ENCODE measurements at places on chromosomes 12 and 14. TPM values are rescaled to one million over a fixed set of nuclear protein-coding genes. Genes with fewer than 3 reads are reported as not detected.
A peak's percentile ranks its signal among the peaks of the same experiment; 100 is the strongest.

Gene MYH7
- not detected for total RNA-seq

Gene CAPS2
- 2.0 TPM for total RNA-seq

Gene LBHD2
- total RNA-seq, result not detected

Gene HCAR2
- total RNA-seq, result not detected

Gene NEUROD4
- total RNA-seq, result not detected

Gene PTCSC3
- total RNA-seq, result not detected

Gene RNASE1
- total RNA-seq, result 75.5 TPM

Gene KERA
- total RNA-seq, result not detected

Gene PROX2
- total RNA-seq, result not detected

Gene RNU4-1
- not detected for total RNA-seq

Gene CISTR
- not detected for total RNA-seq

Gene SRRM4
- not detected for total RNA-seq

Gene PTPRQ
- not detected for total RNA-seq

Gene AEBP2
- 21.2 TPM for total RNA-seq

Gene WNT1
- not detected for total RNA-seq

Gene SLC6A12
- total RNA-seq, result not detected

Gene HOXC6
- not detected for total RNA-seq

DNA sequence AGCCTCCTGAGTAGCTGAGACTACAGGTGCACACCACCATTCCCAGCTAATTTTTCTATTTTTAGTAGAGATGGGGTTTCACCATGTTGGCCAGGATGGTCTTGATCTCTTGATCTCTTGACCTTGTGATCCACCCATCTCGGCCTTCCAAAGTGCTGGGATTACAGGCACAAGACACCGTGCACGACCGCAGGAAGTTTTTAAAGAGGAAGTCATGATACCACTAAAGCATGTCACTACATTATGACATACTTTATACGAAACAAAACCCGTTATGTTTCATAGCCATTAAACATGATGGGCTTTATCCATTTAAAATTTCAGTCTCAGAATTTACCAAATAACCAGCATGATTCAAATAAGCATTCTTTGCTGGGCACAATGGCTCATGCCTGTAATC lies 83.8 kb upstream of the DUSP6 start:
- no peak for DNase-seq

DNA sequence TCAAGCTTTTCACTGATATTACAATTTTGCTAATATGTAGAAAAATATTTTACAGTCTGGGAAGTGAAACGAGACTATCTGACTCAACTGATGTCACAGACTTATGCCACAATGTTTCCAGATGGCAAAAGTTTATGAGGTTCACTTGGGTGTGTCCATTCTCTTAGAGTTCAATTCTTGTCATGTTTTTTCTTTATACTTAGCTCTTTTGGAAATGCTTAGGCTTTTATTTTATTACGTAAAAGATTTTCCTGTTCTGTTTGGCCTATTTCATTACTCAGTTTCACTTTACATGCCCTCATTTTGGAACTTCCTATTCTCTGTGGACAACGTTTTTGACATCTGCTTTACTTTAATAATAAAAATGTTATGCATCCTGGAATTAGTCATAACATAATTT lies 2.1 kb upstream of the PDZRN4 start:
- no peak for DNase-seq

DNA sequence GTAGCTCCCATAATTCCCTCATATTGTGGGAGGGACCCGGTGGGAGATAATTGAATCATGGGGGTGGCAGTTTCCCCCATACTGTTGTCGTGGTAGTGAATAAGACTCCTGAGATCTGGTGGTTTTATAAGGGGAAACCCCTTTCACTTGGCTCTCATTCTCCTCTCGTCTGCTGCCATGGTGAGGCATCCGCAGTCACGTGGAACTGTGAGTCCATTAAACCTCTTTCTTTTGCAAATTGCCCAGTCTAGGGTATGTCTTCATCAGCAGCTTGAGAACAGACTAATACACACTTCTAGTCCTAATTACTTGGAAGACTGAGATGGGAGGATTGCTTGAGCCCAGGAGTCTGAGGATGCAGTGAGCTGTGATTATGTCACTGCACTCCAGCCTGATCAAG lies 64.4 kb downstream of the TMX1 start:
- no peak for DNase-seq

- DNase-seq, result no peak
These were observed 77.8 kb downstream of the SMOC1 start for GRCh38 chr14:69956970-69957369.

DNA sequence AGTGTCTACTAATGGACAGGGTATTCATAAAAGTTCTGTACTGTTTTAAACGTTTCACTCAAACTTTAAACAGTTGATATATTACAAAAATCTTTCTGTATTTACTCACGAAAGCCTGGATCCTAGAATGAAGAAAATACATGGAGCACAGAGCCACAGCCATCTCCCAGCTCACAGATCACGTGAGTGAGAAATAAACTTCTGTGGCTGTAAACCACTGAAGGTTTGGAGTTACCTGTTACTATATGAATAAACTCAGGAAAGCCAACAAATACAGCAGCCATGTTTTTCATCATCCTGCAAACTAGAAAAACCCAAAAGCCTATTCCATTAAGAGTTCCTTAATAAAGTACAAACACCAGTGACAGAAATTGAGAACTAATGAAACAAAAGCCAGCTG lies 867 bp upstream of the TDG start:
- DNase-seq, result no peak

DNA sequence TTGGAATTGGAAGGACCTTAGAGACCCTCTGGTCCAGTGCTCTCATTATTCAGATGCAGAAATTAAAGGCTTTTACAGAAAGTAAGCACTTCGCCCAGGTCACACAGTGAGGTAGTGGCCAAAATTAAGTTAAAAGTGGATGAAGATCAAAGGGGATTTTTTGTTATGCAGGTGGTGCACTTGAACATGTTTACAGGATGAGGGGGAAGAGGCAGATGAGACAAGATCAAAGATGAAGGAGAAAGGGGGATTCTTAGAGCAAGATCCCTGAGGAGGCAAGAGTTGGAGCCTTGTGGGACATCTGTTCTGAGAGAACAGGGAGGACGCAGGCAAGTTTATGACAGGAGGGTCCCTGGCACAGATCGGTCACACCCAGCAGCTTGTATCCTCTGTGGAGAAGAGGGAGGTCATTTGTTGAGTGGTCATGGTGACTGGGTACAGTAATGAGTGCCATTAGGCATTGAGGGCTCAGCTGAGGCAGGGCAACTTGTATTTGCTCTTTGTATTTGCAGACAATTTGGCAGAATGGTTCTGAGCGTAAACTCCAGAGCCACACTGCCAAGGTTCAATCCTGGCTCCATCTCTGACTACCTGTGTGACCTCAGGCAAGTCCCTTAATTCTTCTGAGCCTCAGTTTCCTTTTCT lies 84.0 kb downstream of the BORCS5 start:
- DNase-seq, result no peak

DNA sequence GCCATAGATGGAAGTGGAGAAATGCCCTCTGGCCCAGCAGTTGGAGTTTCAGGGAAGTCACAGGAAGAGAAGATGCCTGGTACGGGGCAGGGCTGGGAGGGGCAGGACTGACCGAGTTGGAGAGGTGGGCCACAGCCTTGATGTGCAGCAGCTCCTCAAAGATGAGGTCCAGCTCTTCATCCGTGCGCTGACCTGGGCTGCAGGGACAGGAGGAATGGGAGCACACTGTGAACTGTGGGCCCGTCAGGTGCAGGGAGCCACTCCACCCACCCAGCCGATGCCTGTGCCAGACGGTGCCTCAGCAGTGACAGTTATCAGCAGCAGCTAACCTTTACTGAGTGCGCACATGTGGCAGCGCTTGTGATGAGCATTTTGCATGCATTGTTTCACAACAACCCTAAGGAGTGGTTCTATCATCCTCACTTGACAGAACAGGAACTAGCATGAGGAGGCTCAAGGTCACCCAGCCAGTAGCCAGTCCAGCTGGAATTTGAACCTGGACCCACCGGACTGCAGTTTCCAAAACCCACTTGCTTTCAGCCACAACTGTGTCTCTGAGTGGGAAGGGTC lies 8.4 kb downstream of the RAPGEF3 start:
- no peak for DNase-seq

DNA sequence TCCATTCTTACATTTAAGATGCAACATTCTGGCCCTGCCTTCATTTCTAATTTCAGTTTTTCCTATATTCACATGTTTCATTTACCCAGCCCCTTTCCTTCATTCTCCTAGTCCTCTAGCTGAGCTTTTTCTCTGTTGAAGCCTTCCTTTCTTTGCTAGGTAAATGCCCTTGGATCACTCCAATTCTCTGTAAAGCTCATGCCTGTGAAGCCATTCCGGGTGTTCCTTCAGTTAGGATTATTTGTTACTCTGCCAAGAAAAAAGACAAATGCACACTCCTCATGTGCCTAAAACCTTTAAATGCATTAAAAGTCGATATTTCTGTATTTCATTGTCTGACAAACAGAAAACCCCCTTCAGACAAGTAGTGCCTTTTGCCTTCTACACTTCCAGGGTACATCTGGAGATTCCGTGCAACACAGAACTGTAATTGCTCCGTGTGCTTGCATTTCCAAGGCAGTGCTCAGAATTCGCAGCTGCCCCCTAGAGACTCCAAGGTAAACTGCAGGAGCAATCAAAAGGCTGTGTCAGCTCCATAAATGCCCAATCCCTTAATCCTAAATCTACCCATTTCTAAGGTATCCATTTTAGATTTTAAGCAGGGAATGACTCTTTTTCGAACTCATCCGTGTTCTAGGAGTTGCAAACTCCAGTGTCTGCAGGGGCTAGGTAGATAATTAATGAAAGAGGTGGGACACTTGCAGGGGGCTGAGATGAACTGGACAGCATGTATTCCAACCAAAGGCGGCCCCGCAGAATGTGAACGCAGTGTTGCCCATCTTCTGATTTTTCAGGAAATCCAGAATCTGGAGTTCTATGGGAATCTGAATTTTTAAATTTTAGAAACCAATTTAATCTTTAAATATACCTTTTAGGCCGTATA lies 320.2 kb downstream of the GRIN2B start:
- peak; percentile 0 for DNase-seq

- DNase-seq, result no peak
These were observed 12.3 kb downstream of the CRACR2A start for GRCh38 chr12:3740480-3741231.

DNA sequence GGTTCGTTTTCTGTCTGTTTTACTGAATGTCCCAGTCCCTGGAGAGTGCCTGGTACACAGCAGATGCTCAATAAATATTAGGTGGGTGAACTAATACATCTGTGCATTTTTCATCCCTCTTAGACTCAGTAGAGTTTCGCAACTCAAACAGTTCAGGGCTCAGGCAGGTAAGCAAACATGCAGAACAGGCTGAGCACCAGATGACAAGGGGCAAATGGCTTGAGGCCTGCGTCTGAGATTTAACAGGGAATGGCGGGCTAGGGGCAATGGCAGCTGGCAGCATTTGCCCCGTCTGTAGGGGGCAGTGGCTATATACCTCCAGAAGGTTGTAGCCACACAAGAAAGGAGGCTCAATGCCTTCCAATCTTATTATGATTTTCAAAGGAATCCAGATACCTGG lies 8.6 kb upstream of the RAN start:
- no peak for DNase-seq

GRCh38 chr12:25376407-25376806 lies 125.7 kb upstream of the KRAS start:
- no peak for DNase-seq

- peak; percentile 24 for DNase-seq
These were observed 5.7 kb upstream of the NOS1 start for GRCh38 chr12:117367006-117367638.

GRCh38 chr12:2680676-2681039 lies 114.1 kb upstream of the FKBP4 start:
- DNase-seq, result no peak

DNA sequence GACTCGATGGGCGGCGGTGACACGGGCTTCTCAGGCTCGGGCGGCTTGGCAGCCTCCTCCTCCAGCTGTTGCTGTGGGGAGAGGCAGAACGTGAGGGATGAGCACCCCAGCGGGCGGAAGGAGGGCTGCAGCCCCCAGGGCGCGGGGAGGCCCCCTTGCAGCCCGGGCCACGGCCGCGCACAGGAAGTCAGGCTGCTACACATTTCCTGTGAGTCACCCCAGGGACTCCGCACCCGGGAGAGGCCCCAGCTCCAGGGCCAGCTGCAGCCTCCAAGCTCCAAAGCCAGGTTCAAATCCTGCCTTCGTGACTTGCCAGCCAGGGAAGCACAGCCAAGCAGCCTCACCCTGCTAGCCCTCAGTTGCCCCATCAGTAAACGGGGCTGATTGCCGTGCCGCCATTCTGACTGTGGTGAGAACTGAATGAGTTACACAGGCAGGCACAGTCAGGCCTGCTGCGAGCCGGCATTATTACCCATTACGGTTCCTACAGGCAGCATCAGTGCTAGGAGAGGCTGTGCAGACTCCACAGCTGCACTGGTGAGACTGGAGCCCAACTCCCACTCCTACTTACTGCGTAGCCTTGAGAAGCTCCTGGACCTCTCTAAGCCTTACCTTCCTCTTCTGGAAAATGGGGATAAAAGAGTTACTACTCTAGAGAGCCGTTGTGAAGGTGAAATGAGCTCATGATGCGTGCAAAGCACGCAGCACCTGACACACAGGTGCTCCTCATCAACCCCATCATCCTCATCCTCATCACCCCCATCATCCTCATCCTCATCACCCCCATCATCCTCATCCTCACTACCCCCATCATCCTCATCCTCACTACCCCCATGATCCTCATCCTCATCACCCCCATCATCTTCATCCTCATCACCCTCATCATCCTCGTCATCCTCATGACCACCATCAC lies 100.9 kb downstream of the NCOR2 start:
- DNase-seq, result peak; percentile 54

- no peak for DNase-seq
These were observed 75.6 kb downstream of the ESR2 start for GRCh38 chr14:64218344-64219240.

- DNase-seq, result no peak
These were observed 137.6 kb upstream of the AEBP2 start for GRCh38 chr12:19301688-19302087.

GRCh38 chr12:108589028-108589839 lies 8.7 kb downstream of the TMEM119 start:
- no peak for DNase-seq

DNA sequence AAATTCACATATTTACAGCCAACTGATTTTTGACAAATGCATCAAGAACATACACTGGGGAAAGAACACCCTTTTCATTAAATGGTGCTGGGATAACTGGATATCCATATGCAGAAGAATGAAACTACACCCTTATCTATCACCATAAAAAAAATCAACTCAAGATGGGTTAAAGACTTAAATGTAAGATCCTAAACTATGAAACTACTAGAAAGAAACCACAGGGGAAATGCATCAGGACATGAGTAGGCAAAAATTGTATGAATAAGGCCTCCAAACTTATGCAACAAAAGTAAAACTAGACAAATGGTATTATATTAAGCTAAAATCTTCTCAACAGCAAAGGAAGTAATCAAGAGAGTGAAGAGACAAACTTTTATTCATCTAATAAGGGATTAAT lies 242.6 kb downstream of the CPNE8 start:
- DNase-seq, result no peak

DNA sequence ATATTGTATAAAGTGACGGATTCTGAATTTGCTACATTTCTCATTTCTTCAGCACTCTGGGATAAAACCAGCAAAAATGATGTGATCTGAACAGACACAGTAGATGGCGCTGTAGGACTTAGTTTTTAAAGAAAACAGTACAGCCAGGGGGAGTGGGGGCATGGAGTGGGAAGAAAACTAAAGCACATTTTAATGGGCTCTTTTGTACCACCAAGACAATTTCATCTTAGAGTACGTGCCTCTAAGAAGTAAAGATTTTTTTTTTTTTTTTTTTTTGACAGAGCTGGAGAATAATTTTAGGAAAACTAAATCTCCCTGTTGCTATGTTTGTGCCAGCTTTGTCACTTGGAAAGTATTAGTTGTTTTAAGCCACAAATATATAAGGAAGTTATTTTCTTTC lies 124.4 kb downstream of the RAD51B start:
- DNase-seq, result peak; percentile 59
